ENCODE measurements at places on chromosomes 5 and 9.

- no peak for DNase-seq
These were observed 126.6 kb downstream of the C9orf152 start for GRCh38 chr9:110081395-110081794.

- no peak for DNase-seq
These were observed 189.7 kb downstream of the PALM2AKAP2 start for GRCh38 chr9:109969573-109970237.

DNA sequence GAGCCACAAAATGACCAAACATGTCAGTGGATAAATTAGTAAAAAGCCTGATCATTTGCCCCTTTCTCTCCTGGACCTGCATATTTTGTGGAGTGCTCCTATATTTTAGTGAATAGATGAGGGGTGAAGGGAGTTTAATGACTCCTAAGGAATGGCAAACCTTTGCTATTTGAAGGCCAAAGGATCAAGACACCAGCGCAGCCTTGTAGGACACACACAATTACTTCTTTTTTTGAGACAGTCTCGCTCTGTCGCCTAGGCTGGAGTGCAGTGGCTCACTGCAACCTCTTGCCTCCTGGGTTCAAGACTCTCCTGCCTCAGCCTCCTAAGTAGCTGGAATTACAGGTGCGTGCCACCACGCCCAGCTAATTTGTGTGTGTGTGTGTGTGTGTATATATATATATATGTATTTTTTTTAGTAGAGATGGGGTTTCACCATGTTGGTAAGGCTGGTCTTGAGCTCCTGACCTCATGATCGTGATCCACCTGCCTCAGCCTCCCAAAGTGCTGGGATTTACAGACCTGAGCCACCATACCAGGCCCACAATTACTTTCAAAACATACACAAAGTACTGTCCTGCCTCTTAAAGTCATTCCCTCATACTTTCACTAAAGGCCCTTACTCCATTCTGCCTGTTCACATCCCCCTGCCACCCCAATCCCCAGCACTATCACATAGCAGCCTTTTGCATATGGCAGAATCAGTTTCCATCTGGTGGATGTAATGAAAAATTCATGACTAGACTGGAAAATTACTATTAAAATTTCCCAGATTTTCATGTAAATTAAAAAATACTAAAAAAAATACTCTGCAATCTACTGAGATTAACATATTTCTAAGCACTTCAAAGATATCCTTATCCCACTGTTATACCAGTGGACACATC is 60.4 kb downstream of the CSNK1A1 start:
- no peak for DNase-seq

GRCh38 chr9:75186767-75187380 is 98.6 kb downstream of the OSTF1 start:
- DNase-seq: no peak

DNA sequence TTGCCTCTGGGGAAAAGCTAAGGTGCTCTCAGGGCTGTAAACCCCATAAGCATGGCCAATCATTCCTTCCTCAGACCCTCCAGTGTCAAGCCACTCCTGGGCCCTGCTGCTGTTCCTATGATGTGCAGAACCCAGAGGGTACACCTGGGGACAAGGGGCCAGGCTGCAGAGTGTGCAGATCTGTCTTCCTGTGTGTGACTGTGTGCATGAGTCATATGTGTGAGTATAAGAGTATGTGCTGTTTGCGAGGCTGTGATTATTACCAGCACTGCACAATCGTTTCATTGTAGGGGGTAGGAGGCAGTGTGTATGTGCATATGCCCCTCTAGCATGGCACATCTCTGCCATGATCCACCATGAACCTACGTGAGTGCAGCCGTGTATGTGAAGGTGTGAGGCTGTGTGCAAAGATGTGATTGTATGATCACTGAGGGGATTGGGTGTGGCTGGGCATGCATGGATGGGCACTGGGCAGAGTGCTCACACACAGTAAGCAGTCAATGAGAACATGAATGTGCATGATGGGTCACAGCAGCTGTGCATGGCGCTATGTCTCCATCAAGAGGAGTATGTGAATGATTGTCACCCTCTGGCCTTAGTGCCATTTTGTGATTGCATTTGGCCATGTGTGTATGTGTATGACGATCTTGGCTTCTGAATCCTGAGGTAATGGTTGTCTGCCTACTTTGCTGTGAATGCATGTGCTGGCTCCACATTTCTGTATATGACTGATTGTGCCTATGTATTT is 2.4 kb upstream of the OR1K1 start:
- DNase-seq: no peak

GRCh38 chr5:14226992-14227391 is 83.8 kb downstream of the TRIO start:
- no peak for DNase-seq

GRCh38 chr9:96852676-96853075 is 1.6 kb downstream of the ZNF782 start:
- no peak for DNase-seq

DNA sequence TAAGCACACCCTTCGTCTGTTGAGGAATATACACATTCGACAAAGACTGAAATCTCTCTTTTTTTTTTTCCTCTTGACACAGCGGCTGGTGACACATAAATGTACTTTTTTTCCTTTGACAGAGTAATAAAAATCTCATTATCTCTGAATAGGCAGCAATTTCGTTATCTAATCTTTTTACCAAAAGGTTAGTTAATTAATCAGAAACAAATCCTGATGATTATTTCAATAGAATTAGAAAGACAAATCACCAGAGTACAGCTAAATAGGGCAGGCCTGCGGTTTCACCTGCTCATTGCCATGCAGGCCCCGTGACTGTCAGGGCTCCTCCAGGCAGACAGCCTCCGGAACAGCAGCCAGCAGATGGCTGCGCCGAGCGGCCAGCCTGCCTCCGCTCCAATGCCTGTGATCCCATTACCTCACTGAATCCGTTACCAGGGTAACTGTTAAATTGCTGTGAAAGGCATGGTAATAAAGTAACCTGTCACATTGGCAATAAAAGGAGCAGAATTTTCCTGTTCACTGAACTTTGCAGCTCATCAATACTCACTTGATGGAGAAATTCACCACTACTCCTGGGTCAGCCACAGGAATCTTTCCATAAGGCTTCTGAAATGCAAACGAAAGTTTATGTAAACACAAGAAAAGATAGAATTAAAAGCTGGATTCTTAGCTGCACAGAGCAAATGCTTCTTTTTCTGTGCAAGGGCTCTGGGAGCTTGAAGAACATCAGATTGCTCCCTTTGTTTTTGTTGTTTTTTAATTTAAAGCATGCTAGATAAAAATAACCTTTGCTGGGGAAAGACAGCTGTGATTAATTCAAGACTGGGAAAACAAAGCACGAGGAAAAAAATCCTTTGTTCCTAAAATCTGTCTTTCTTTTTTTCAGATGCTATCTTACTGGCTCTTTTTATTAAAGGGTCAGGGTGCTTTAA is 666.4 kb upstream of the ZNF608 start:
- DNase-seq: peak; percentile 33

GRCh38 chr5:78964889-78965288 is 20.2 kb downstream of the ARSB start:
- DNase-seq: no peak

GRCh38 chr5:139969318-139969717 is 73.8 kb downstream of the NRG2 start:
- DNase-seq: no peak

GRCh38 chr5:95422838-95423237 is 31.7 kb downstream of the FAM81B start:
- no peak for DNase-seq

- no peak for DNase-seq
These were observed 21.0 kb upstream of the ERAP2 start for GRCh38 chr5:96855031-96855872.

- no peak for DNase-seq
These were observed 9.4 kb downstream of the FYB1 start for GRCh38 chr5:39209924-39210323.

- DNase-seq: no peak
These were observed 21.0 kb downstream of the DHX29 start for GRCh38 chr5:55286411-55286933.

GRCh38 chr5:116488356-116489041 is 86.1 kb downstream of the SEMA6A start:
- no peak for DNase-seq

DNA sequence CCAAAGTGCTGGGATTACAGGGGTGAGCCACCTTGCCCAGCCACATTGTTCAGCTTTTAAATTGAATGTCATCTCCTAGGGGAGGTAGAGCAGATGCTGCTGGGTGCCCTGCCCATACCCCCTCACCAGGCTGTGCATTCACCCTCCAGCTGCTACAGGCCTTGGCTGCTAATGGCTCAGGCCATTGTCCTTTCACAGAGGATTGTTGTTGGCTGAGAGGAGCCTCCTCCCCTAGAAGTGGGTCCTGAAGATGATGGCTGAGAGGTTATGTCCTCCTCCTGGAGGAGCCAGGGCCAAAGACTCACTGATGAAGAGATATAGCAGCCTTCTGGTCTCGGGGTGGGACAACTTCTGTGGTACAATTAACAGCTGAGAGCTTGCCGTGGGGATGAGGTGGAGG is 74.6 kb downstream of the PHAX start:
- no peak for DNase-seq

DNA sequence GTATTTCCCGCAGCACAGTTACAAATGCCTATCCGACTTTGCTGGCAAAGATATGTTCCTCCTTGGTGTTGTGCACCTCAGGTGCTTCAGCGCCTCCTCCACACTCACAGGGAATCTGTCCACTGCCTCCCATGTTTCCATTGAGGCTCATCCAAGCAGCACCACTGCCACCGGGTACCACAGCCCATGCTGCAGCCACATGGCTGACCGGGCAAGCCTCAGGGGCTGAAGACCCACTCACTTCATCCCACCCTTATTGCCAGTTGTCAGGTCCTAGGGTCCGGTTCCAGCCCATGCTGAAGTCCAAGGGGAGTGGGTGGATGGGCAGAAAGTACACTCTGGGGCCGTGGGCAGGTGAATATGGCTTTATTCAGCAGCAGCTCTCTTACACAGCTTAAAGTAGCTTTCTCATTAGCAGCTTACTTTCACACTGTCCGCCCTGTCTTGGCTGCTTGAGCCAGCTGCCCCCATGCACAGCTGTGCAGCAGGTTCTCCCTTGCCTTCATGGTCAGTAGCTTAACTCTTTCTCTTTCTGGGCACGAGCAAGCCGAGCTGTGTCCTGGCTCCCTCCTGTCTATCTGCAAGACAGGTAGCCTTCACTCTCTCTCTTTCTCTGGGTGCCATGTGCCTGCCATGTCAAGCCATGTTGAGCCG is 1052.3 kb downstream of the PTPRD start:
- no peak for DNase-seq

GRCh38 chr9:10015755-10016154 is 597.0 kb downstream of the PTPRD start:
- DNase-seq: no peak

GRCh38 chr9:114674076-114674797 is 7.8 kb downstream of the TEX48 start:
- no peak for DNase-seq

DNA sequence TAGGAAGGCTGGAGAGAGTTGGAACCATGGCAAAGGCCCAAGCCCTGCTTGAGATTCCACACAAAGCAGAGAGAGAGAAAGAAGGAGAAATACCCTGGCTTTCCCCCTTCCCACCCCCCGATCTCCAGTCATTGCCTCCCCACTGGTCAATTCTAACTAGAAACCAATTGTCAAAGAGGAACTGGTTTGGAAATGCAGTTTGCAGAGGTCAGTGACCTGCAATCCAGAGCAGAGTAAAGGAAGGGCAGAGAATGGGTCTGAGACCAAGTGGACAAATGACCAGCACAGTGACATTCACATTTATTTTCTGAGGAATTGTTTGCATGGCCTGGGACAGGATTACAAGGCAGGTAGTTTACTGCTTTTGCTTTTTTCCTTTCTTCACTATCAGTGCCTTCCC is 37.5 kb upstream of the ZFYVE16 start:
- no peak for DNase-seq

- no peak for DNase-seq
These were observed 319.6 kb downstream of the DRD1 start for GRCh38 chr5:175124251-175124813.

DNA sequence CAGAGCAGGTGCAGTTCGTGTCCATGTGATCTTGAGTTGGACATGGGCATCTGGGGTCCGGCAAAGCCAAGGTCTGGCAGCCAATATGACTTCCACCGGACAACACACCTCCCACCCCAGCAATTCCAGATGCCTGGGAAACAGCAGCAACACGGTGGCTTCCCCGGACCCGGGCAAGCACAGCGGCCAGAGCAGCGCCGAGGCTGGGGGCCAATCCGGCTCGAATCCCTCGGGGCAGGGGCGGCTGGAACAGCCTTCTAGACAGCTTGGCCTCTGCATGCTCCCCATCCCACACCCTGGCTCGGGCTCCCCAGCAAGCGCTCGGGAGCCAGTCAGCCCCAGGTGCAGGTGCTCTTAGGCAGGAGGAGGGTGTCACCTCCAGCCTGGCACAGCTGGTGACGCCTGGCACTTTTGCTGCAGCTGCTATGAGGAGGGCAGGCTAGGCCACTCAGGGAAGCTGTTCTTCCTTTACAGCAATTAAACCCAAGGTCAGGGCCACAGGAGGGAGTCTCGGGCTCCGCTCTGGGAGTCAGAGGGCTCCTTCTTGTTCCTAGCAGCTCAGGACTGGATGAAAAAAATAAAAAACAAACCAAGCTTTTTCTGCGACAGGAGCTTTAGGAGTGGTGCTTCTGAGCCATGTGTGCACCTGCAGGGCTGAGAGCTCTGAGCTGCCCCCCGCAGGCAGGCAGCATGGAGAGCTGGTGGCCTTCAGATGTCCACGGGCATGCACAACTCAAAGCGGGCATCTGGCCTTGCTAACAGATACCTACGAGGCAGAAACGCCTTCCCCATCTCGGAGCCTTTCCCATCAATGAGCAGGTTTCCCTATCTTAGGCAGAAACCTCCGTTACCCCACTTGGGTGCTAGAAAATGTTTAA is 28.2 kb downstream of the DBH start:
- DNase-seq: no peak

- no peak for DNase-seq
These were observed 46.6 kb upstream of the IRX4 start for GRCh38 chr5:1929108-1929991.

- no peak for DNase-seq
These were observed 187.7 kb downstream of the TRIO start for GRCh38 chr5:14330729-14331385.

GRCh38 chr9:134682651-134683364 is 41.2 kb downstream of the COL5A1 start:
- no peak for DNase-seq

DNA sequence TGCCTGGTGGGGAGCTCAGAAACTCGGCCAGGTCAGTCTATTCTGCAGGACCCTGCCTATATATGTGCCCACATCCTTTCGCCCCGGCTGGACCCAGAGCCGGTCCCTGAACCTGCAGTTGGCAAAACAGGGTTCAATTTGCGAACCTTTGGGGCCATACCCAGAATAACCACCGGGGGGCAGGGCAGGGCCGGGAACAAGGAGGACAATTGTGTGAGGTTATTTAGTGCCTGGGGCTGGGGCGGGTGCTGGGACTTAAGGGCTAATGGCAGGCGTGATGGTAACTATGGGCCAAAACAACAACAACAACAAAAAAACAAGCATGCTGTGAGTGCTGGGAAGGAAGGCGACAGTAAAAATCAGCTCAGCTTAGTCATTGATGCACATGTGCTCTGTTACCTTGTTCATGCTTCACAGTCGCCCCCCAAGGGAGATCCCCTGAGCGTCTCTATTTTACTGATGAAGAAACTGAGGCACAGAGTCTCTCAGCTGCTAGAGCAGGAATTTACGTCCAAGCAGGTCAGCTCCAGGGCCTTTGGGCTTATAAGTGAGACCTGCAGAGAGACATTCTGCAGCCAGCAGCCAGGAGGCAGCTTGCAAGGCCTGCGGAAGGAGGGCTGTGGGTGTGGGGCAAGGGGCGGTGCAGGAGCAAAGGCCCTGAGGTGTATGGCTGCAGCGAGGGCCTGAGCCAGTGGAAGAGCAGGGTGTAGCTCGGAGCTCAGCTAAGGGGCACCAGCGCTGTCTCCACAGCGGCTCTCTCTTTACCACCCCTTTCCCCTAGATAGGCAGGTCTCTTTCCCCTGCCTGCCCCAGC is 106.0 kb downstream of the PHF2 start:
- DNase-seq: peak; percentile 34

Measured in hypothalamus (tissue), 51 donors.